ENCODE measurements at places on chromosomes 13 and 19.

DNA sequence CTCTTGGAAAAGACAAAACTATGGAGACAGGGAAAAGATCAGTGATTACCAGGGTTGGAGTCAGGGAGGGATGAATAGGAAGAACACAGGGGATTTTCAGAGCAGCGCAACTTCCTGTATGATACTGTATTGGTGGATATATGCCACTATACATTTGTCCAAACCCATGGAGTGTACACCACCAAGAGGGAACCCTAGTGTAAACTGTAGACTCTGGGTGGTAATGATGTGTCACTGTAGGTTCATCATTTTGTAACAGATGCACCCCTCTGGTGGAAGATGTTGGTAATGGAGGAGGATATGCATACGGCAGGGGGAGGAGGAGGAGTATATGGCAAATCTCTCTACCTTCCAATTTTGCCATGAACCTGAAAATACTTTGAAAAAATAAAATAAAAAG is 68.1 kb downstream of the UFM1 start:
- DNase-seq: no peak

GRCh38 chr13:97753942-97754670 is 199.4 kb upstream of the IPO5 start:
- no peak for DNase-seq

DNA sequence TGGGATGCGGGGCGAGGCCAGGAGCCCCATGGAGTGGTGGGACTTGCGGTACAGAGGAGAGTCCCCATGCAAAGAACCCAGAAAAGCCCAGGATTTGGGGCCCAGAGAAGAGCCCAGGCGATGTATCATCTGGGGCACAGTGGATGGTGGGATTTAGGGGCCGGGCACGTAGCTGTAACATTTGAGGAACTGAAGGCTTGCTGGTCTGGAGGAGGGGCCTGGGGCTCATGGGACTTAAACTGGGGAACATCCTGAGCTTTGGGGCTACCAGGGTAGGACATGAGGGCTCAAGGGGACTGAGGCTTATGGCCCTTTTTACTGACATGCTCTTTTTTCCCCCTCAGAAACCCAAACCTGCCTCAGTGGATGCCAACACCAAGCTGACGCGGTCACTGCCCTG is 13.5 kb downstream of the MED25 start:
- DNase-seq: no peak

DNA sequence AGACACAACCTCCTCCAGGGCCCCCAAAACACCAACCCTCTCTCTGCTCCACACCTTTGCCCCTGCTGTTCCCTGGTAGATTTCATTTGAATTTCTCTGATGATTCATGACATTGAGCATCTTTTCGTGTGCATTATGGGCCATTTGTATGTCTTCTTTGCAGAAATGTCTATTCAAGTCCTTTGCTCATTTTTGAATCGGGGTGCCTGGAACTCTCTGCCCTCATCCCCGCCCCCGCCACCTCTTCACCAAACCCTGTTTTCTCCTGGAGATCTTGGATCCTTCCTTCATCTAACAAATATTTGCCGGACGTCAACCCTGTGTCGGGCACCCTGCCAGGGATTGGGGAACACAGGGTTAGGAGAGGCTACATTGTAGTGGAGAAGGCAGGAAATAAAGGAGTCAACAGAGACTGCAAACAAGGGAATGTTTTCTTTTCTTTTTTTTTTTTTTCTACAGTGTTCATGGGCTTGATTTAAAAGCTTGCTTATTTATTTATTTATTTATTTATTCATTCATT is 25.5 kb upstream of the SLC1A5 start:
- no peak for DNase-seq

DNA sequence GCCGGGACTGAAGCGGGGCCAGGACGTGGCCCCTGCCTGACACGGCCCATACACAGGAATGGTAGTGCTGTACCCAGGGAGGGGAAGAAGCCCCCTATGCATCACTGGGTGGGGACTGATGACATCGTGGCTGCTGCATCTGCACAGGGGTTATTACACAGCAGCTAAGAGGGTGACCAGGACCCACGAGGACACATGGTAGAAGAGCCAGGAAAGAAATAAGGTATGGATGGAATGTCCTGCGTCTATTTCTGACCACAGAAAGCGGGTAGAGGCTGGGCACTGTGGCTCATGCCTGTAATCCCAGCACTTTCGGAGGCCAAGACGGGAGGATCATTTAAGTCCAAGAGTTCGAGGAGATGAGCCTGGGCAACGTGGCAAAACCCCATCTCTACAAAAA is 24.1 kb downstream of the DCAF15 start:
- no peak for DNase-seq

DNA sequence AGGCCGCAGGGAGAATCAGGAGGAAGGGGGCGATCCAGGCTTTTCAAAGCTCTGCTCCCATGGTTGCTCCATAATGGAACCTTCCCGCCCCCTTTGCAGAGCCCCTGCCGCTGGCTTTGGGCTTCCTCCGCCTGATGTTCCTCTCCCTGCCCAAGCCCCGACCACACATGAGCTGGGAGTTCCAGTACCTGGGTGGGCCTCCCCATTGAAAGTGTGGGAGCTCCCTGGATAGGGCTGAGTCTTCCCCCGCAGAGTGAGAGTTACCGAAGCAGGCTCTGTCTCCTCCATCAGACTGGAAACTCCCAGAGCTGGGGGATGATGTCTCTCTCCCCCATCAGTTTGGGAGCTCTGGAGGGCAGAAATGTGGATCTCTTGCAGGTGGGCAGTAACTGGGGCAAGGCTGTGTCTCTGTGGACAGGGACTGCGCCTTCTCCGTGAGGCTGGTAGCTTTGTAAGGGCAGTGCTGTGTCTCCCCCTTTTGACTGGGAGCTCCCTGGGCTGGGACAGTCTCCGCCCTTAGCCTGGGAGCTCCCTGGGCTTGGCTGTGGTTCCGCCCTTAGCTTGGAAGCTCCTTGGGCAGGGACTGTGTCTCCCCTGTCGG is 722 bp downstream of the DCAF15 start:
- DNase-seq: peak; percentile 4

GRCh38 chr19:6800991-6801484 is 28.5 kb downstream of the VAV1 start:
- DNase-seq: no peak

DNA sequence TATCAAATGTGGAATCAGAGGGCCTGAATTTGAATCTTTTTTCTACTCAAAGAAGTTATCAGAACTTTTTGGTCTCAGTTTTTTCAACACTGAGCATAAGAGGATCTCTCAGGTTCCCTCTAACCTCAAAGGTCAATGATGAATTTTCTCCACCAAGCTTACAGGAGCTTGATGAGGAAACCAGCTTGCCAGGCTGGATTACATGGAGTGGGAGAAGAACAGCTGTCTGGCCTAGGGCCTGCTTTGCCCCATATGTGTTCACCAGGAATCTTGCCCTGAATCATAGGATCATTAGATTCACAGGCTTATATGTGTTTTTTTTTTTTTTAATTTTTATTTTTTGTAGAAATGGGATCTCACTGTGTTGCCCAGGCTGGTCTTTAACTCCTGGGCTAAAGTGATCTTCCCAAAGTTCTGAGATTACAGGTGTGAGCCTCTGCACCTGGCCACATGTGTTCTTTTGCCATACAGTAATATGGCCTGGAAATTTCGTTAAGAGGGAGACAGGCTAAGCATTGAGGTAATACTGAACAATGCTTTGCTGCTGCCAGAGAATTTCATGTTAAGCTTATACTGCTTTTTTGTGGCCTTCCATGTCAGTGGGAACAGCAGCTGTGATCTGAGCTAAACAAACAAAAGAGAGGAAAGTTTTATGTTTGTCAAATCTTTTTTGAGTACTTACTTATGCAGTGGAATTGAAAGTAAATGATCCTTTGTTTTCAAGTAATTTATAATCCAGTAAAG is 110.6 kb downstream of the DNAJC3 start:
- no peak for DNase-seq

DNA sequence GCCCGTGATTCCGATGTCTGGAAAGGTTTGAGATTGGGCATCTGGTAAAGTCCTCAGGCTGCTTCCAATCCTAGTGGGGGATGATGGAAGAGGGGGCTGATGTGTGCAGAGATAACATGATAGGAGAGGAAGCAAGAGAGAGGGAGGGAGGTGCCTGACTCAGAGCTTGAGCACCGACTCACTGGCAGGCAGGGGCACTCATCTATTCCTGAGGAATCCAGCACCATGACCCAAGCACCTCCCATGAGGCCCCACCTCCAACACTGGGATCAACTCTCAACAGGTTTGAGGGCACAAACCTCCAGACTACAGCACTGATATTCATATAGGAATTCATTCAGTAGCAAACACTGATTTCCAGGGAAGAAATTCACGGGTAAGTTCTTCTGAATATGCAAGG is 5.6 kb upstream of the SIGLEC9 start:
- DNase-seq: no peak

DNA sequence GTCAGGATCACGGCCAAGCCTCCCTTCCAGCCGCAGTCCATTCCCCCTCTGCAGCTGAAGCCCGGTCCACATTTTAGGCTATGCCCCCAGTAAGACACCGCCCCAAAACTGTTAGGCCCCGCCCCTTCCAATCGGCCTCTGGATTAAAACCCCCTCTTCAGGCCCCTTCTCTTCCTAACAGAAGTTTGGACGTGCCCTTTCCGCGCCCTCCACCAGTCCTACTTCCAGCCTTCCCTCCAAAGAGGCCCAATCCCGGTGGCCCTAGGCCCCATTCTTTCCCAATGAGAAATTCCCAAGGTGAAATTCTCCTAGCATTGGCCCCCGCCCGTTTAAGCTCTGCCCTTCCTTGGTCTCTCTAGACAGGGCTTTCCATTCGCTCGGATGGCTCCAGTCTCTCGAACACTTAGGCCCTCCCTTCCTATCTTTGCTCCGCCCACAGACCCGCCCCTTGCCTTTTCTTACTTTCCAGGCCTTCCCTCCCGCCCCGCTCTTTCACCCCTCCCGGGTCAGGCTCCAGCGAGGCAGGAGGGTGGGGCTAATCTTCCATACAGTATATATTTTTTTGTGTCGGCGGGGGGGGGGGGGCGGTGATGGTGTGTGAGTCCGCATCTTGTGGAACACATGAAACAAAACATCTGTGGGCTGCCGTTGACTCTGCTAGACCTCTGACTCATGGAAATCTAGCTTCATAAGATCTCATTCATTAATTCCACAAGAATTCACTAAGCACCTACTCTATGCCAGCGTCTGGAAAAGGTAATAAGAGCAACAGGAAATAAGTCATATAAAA is 13.6 kb downstream of the LTBP4 start:
- peak; percentile 98 for DNase-seq

DNA sequence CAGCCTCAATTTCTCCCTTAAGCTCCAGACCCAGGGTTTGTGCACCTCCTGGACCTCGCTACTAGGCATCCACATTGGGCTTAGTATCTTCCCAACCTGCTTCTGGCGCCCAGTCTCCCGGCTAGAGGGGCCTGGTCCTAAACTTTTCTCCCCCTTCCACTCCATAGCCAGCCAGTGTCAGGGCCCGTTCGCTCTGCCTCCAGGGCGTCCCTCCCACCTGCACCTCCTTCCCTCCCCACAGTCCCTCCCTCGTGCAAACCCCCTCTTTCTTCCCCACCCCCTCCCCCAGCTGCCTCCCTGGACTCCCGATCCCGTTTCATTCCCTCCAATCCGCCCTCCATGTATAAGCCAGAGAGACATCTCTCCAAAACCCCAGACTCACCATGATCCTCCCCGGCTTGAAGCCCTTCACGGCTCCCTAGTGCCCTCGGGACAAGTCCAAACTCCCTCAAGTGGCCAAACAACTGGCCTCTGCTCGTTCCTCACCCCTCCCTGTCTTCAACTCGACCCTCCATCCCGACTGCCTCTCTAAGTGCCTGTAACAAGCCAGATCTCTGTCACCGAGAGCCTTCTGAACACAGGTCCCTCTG is 997 bp upstream of the SAMD4B start:
- DNase-seq: no peak

- DNase-seq: no peak
Observed at GRCh38 chr19:8155318-8155717, 5.9 kb upstream of the FBN3 start.

DNA sequence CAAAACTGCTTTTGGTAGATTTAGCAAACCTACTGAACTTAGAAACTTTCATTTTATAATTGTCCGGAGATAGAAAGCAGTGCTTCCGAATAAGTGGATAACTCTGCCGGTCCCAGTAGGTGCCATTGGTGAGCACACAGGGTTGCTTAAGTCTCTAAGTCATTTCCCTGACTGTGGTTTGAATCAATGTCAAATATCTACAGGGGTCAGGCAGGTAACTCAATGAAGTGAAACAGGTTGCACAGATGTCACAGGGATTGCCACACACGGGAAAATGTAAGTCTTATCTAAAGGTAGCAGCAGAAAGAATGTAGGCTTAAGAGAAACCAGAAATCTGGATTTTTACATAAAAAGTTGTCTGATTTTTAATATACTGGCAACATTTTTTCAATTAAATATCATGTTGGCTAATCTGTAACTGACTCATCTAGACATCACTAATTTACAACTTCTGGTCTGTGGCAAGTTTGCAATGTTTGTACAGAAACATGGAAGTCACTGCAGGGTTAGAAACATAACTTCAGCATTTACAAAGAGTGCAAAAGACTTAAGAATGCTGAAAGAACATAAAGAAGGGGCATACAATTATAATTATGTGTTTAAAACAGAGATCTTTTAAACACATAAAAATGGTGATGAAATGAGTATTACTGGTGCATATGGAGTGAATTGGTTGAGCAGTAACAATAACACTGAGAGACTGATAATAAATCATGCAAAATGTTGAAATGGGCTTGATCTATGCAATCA is 14.3 kb upstream of the LRRC63 start:
- no peak for DNase-seq

- DNase-seq: no peak
Observed at GRCh38 chr19:2201473-2202148, 34.5 kb downstream of the PLEKHJ1 start.

DNA sequence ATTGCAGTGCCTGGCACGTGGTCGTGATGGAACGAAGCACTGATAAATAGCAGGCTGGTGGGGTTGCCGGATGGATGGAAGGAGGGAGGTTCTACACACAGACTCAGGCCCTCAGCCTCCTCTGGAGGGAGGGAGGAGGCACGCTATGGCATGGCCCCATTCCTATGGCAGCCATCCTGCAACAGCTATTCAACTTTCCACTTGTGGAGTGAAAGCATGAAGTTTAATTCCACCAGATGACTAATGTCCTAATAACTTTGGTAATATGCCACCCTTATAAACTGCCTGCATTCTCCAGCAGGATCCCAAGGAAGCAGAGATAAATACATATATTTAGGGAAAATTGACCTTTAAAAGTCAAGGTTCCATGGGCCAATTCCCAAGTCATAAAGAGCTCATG is 92.4 kb downstream of the KL start:
- no peak for DNase-seq

- DNase-seq: no peak
Observed at GRCh38 chr13:98439126-98439828, 137.6 kb downstream of the STK24 start.

GRCh38 chr13:101817898-101818297 is 365.4 kb downstream of the ITGBL1 start:
- DNase-seq: no peak

DNA sequence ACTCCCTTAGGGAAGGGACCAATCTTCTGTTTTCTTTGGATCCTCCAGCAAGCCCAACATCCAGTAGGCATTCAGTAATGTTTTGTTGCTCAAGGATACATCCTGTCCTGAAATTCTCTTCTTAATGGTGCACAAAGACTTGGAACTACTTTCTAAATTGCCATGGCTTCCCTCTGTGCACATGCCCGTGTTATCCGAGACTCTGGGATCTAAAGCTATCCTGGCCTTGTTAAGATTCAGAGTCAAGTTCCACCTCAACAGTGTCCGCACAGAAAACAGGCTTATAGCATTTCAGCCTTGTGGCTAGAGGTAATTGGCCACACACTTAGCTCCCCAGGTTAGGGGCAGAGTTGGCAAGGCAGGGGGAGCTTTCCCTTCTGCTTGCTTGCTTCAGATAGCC is 71.8 kb downstream of the CBY2 start:
- DNase-seq: no peak

Measured in activated naive CD4-positive, alpha-beta T cell treated with Interleukin-2 at 50 U/mL for 16 hours (primary cell).